ENCODE measurements at places on chromosomes 3 and 15.

GRCh38 chr15:61159901-61160300, 69.2 kb downstream of the RORA start:
- DNase-seq, result no peak

- no peak for DNase-seq
Observed at GRCh38 chr3:98874602-98875249, 26.8 kb downstream of the DCBLD2 start.

- DNase-seq, result no peak
Observed at GRCh38 chr3:146421819-146422759, 47.3 kb downstream of the PLSCR2 start.

DNA sequence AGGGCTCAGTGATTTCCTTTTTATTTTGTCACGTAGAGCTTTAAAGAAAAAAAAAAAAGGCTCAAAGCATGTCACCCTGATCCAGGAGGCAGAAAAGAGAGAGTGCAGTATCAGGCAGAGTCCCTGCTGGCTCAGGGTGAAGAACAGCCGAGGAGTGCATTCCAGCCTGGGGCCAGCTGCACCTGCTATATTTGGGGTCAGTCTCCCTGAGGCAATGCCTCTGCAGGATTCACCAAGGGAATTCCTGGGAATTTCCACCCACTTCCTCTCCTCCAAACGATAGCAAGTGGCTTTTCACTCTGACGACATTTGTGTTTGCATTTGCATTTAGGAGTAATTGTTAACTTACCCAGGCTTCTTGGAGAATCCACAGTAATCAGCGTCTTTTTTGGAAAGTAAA, 202.9 kb upstream of the CTNNB1 start:
- DNase-seq, result no peak

- DNase-seq, result no peak
Observed at GRCh38 chr3:80785475-80785874, 976.0 kb downstream of the GBE1 start.

- DNase-seq, result no peak
Observed at GRCh38 chr15:100987143-100987542, 68.0 kb downstream of the LRRK1 start.

DNA sequence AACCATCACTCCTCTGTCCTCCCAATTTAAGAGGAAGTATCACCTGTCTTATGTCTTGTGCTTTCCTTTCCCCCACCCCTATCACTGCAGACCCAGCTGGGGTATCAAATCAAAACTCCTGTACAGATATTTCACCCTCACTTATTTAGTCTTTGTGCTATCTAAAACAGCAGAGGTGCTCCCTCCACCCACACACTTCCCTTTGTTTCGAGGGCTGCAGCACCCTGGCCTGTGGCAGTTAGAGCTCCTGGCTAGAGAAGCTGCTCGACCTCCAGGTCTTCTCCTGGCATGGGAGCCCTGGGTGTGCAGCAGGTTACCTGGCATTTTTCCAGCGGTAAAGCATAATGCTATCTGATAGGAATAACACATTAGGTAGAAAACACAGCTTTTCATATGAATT, 181.4 kb upstream of the BCL6 start:
- DNase-seq, result no peak

DNA sequence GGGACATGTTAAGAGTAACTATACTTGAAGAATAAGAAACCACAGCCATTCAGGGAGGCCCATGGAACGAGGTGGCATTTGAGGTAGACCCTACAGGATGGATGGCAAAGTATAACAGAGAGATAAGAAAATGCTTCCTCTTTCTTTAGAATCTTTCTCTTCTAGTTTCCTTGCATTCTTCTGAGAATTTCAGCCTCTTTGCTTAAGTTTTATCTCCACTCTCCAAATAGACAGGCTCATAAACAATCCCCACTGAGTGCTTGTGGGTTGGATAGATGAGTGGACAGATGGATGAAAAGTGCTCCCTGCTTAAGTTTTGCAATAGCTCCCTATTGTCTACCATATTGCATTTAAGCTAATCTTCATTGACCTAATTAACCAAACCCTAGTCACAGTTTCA, 103.7 kb downstream of the MEX3B start:
- DNase-seq, result no peak

GRCh38 chr15:68252925-68253534, 23.5 kb upstream of the CLN6 start:
- DNase-seq, result peak; percentile 59

All from NCI-H187 (cell line).